ENCODE measurements at places on chromosomes 7 and 10. TPM values are rescaled to one million over a fixed set of nuclear protein-coding genes. Genes with fewer than 3 reads are reported as not detected.

DNA sequence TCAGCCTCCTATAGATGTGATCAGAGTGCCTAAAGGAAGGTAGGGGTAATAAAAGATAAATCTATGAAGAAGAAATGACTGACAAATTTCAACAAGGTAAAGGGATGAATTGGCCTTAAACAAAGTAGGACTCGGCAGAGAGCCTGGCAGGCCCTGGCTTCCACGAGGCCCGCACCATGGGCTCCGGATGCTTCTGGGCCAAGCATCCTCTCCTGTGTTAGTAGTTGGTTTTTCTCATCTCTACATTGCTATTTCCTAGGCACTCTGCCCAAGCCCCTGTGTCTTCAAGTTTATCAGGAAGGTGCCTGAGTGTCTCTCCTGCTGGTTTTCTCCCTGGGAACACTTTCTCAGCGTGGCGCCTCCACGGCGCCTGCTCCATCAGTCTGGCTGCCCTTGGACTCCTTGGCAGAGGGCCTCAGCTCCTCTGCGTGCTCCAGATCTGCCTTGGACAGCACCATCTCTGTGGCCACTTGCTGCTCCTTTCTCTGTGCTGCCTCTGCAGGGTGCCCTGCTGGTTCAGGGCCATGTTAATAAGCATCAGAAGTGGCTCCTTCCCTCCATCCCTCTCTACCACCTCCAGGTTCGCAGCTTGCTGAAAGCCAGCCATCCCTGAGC is 413.3 kb upstream of the DPP6 start:
- H3K27ac ChIP-seq: no peak overlapping the region
- H3K4me3 ChIP-seq: no peak overlapping the region
- H3K4me1 ChIP-seq: no peaks in the 10 kb centered on the region
- no peak for DNase-seq

DNA sequence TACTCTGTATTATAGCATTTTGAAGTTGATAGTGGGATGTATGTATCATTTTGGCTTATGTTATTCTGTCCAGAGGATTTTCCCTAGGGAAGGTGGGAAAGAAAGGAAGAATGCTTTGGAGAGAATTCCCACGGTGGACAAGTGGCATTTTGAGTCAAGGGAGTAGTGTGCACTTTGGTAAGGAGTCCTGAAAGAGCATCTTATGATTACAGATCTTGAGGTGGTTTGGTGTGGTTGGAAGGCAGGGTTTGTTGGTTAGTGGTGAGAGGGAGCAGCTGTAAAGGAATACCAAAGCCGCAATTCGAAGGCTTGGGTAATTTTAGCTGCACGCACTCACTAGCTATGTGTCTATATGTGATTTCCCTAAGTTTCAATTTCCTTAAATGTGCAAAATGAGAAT is 16.1 kb downstream of the CCSER2 start:
- no peaks in the 10 kb centered on the region for H3K4me1 ChIP-seq
- no peak overlapping the region for H3K4me3 ChIP-seq
- H3K36me3 ChIP-seq: no peaks in the 10 kb centered on the region
- H3K27me3 ChIP-seq: no peaks in the 10 kb centered on the region
- H3K27ac ChIP-seq: no peak overlapping the region
- no peak for DNase-seq

The RP9 gene
- 13.4 TPM for total RNA-seq

DNA sequence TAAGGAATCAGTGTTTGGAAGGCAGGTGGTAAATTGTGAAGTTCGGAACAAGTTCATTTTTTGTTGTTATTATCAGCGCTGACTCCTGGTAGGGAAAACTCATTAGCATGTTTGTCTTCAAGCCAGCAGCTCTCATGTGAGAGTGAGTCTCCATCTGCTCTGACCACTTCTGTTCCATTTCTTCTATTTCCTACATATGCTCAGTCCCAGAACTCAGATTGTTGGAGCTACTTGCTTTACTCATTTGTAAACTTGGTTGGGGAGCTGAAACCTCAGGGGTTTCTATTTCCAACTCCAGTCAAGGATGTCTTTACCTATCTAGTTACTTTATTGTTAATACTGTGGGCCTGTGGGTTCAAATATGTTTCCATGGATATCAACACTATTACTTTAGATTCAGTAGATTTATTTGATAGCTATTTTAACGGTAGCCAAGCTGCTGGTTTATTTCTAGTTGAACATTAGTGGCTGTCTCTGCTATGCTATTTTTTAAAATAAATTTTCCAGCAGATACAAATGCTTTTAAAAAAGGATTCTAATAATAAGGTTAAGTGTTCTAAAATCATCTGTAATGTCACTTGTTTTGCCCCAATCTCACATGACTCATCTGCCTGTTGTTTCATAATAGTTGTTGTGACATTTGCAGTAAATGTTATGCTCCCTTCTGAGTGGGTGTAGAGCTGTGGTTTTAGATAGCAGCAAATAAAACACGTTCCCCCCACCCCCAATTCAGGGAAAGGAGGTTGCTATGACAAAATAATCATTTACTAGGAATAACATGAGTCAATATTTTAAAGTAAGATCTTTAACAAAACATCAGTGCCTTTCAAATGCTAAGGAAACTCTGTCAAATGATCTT is 143.3 kb downstream of the HDAC9 start:
- no peaks in the 10 kb centered on the region for H3K27me3 ChIP-seq
- no peak for DNase-seq
- no peaks in the 10 kb centered on the region for H3K4me1 ChIP-seq
- H3K4me3 ChIP-seq: no peak overlapping the region

The CTNNA3 gene
- total RNA-seq: 0.33 TPM

- peak overlapping the region; percentile 95 for H3K27ac ChIP-seq
- no peaks in the 10 kb centered on the region for H3K27me3 ChIP-seq
- no peak for DNase-seq
Measured at GRCh38 chr10:13099144-13099665, 758 bp upstream of the OPTN start.

DNA sequence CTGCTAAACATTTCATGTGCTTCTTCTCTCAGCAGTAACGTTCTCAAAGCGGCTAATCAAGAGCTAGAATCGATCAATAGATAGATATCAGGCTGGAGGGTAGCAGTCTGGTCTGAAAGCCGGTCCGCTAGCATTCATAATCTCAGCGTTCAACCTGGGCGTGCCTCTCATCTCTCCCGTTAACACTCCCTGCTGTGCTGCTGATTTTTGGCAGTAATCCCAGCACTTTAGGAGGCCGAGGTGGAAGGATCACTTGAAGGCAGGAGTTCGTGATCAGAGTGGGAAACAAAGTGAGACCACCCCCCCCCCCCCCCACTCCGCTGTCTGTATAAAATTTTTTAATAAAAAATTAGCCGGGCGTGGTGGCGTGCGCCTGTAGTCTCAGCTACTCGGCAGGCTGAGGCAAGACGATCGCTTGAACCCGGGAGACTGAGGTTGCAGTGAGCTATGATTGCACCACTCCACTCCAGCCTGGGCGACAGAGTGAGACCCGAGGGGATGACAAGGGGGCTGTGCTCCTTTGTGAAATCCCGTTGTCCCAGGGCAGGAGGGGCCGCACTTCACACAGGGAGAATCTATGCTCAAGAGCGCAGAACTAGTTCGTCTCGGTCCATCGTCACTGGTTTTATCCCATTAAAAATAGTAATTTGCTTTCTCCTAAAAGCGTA is 624 bp upstream of the CEP55 start:
- H3K27me3 ChIP-seq: no peaks in the 10 kb centered on the region
- H3K4me3 ChIP-seq: peak overlapping the region; percentile 70
- H3K27ac ChIP-seq: peak overlapping the region; percentile 25

- H3K36me3 ChIP-seq: no peaks in the 10 kb centered on the region
- DNase-seq: peak; percentile 79
- peak overlapping the region; percentile 84 for H3K4me3 ChIP-seq
- peak overlapping the region; percentile 99 for H3K27ac ChIP-seq
- H3K4me1 ChIP-seq: no peaks in the 10 kb centered on the region
Measured at GRCh38 chr7:22854158-22855048, 31.8 kb upstream of the TOMM7 start.

GRCh38 chr7:12162415-12163113 is 48.5 kb upstream of the TMEM106B start:
- no peaks in the 10 kb centered on the region for H3K4me1 ChIP-seq
- H3K27ac ChIP-seq: no peak overlapping the region
- no peaks in the 10 kb centered on the region for H3K36me3 ChIP-seq
- no peaks in the 10 kb centered on the region for H3K27me3 ChIP-seq
- DNase-seq: no peak

The HPS1 gene
- 48.2 TPM for total RNA-seq

All from breast epithelium (tissue), 4 donors.